ENCODE measurements at places on chromosomes 7 and 10.

DNA sequence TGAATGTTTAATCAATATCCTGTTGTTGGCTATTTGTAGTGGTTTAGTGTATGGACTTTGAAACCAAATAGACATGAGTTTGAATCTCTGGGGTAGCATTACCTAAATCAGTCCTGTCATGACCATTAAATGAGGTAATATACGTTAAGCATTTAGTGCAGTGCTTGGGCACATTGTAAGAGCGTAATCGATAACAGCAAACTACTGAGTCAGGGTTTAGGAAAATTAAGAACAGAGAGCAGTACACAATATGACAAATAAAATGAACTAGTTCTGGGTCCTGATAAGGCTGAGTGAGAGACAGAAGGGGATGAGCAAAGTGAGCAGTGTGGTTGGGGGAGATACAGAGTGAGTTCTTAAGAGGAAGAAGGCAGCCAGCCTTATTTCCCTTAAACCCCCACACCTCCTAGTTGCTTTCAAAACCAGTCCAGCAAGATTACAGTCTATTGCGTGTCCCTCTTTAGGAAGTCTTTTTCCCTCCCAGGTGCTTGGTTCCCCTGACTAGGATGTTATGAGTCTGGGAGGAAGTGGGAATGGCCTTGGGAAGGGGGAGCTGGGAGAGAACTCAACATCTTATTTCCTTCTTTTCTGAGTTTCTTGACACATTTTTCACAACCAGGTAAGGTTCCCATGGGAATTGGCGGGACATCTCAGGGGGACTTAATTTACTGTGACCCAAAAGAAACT lies 171.0 kb downstream of the SND1 start:
- DNase-seq = no peak

DNA sequence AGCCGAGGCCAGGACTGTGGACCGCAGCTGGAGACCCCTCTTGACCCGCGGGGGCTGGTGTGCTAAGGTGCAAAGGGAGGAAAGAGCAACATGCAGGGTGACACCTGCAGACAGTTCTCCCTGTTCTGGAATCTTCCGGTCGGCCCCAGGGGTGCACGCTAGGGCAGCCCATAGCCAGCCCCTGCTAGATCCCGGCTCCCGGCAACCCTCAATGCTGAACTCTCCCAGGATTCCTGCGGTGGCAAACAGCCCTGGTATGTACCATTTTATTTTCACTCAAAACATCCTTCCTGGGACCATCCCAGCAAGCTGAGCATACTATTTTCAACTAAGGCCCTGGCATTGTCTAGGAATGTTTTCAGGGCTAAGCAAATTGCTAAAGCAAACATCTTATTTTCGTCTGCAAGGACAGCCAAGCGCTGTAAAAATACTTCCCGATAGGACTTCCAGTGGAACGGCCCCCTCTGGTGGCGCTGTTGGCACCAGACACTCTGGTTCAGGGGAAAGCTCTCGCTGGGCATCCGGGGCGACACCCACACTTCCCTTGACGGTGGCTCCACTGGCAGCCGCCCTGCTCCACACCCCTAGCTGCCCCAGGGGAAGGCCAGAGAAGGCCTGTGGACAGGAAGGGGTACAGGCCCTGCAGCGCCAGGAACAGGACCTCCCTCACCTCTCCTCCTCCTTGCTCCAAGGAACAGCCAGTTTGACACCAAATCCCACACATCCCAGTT lies 99.4 kb downstream of the CTBP2 start:
- DNase-seq = peak; percentile 91

DNA sequence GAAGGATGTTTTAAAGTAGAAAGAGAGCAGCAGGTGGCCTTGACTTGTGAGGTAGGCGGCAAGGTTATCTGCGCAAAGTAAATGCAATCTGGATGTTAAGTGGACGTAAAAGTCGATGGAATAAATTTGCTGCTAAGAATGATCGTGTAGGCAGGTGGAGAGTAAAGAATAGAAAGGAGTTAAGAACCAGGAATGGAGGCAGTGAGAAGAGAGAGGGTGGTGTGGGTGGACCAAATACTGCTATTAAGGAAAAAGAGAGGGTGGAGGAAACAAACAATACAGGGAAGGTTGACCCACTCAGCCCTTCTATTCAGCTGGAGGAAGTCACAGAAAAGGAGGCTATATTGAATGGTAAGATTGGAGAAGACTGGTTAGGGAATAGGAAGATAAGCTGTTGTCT lies 1.9 kb upstream of the CUL1 start:
- no peak for DNase-seq

DNA sequence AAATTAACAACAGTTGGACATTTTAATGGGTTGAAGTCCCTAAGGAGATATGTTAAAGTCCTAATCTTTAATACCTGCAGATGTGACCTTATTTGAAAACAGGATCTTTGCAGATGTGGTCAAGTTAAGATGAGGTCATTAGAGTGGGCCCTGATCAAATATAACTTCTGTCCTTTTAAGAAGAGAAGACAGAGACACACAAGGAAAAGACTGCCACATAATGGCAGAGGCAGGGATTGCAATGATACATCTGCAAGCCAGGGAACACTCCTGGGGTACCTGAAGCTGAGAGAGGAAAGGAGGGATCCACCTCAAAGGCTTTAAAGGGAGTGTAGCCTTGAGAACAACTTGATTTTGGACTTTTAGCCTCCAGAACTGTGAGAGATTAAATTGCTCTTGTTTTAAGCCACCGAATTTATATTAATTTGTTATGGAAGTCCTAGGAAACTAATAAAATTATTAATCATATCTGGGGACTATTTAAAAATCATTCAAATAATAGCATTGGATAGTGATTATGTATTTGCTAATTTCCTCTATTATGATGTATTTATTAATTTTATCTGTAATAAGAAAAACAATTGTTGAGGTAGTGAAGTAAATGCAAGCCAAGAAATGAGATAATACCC lies 700.0 kb upstream of the PCDH15 start:
- no peak for DNase-seq

DNA sequence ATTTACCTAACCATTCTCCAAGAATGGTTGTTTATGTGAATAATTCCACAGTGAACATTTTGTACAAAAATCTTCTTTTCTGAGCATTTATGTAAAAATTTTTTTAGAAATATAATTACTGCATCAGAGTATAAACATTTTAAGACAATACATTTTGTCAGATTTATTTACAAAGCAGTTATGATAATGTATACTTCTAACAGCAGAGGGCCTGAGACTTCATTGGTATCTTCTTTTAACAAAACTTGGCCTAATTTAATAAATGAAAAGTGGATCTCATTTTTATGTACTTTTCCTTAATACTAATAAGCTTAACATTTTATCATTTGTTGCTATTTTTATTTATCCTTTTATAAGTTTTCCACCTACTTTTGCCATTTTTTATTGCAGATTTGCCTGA lies 69.4 kb downstream of the HECTD2 start:
- DNase-seq = peak; percentile 5

- peak; percentile 16 for DNase-seq
These were observed 18.2 kb upstream of the CHST3 start for GRCh38 chr10:71945819-71946474.

- DNase-seq = no peak
These were observed 85.5 kb downstream of the LHPP start for GRCh38 chr10:124546957-124547646.

DNA sequence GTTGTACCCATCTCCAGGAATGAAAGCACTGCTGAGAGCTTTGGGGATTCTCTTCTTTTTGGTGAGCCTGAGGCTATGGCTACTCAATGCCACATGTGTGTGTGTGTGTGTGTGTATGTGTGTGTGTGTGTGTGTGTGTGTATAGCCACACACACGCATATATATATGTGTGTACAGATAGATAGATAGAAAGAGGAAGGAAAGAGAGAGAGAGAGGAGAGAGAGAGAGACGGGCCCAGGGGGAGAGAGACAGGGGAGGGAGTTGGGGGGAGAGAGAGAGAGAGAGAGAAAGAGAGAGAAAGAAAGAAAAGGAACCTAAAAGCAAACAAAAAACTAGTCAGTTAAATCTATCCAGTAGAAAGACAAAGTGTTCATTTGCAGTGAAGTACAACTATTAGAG lies 8.3 kb downstream of the SLC13A4 start:
- no peak for DNase-seq

- peak; percentile 68 for DNase-seq
These were observed 30.2 kb upstream of the ABI1 start for GRCh38 chr10:26890956-26891355.

Data from fibroblast of the aortic adventitia (primary cell).